Tibial nerve (tissue), 4 donors: ENCODE measurements at places on chromosomes 12 and 14. TPM values are rescaled to one million over a fixed set of nuclear protein-coding genes. Genes with fewer than 3 reads are reported as not detected.

GRCh38 chr12:115598871-115599811 lies 678.4 kb downstream of the MED13L start:
- DNase-seq = no peak

Gene OR4K5
- not detected for total RNA-seq

DNA sequence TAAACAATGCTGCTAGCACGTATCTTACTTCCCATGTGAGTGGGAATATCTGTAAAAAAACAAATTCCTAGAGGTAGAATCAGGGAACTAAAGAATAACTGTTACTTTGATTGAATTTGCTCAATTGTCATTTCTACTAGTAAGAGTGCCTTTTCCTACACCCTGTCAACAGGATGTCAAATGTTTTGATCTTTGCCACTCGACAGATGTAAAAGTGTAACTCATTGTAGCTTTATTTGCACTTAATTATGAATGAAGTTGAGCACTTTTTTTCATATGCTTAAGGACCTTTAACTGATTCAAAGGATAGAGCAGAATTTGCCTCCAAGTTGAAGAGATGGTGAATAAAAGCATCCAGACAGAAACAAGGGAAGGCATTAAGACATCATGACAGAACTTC lies 104.5 kb downstream of the PPP1R12A start:
- no peak for DNase-seq

DNA sequence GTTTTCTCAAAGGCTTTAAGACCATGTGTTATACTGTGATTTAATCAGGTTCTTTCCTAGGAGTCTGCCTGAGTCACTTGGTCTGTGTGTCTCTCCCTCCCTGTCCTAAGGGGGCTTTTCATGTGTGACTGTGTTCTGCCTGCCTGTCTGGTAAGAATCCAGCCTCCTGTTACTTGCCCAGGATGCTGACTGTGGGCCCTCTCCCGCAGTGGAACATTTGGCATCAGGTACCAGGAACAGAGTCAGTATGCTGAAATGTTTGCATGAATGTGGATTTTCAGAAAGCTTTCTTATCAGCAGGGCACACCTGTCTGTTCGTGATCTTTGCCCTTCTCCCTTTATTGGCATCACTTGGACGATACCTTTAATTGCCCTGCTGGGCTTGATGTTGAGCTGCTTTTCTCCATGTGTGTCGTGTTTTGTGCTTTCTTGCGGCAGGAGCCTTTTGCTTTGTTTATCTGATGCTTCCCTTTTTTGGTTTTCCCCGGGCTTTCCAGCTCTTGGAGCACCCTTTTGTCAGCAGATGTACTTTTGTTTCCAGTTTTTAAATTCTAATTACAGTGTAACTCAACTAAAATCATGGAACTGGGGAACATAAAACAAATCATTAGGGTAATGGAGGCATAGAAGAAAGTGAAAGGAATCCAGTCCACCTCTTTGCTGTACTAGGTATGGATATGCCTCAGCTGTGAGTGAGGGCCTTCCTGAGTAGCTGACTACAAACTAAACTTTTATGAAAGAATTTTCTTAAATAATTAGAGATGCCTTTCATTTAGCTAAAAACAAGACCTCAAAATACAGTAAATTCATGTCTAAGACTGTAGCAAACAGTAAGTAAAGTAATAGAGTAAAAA lies 72.5 kb downstream of the TRAF3 start:
- no peak for DNase-seq

- no peak for DNase-seq
Observed at GRCh38 chr12:604956-605355, 58.3 kb downstream of the NINJ2 start.

- DNase-seq = no peak
Observed at GRCh38 chr12:41254004-41254914, 66.1 kb downstream of the PDZRN4 start.

DNA sequence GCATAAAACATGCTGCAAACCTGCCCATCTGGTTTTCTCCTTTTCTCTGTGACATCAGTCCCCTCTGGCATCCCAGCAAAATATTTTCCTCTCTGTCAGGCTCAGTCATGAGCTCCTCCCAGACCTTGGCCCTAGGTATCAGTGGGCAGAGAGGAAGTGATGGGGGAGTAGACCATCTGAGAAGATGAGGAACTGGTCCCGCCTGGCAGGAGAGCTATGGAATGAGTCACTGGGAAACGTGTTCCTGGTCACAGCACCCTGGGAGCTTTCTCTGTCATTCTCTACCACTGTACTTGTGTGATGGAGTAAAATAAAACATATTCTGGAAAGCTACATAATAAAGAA lies 5.0 kb upstream of the SRSF9 start:
- no peak for DNase-seq

Gene NANOG
- total RNA-seq = 0.87 TPM

Gene HHIPL1
- total RNA-seq = 2.6 TPM

DNA sequence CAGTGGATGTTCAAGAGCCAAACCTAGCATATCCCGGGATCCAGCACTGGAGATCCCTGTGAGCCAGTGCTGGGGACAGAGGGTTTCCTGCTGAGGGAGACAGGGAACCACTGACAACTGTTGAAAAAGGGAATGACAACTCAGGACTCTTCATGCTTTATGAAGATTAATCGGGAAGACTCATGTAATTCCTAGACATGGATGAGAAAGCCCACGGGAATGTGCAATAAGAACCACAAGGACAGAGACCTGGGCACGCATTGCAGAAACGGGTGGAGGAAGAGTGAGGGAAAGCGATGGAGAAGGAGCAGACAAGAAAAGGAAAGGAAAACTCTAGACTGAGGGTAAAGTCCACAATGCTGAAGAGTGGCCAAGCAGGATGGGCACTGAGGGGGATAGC lies 296.0 kb downstream of the PCNX1 start:
- DNase-seq = no peak

Gene IFI27
- 502 TPM for total RNA-seq

Gene ENDOU
- total RNA-seq = 0.42 TPM

GRCh38 chr12:105077435-105077834 lies 6.8 kb downstream of the ALDH1L2 start:
- peak; percentile 24 for DNase-seq

- DNase-seq = no peak
Observed at GRCh38 chr12:110134691-110135411, 10.7 kb downstream of the IFT81 start.

- DNase-seq = no peak
Observed at GRCh38 chr14:101046071-101046470, 142.5 kb upstream of the RTL1 start.

DNA sequence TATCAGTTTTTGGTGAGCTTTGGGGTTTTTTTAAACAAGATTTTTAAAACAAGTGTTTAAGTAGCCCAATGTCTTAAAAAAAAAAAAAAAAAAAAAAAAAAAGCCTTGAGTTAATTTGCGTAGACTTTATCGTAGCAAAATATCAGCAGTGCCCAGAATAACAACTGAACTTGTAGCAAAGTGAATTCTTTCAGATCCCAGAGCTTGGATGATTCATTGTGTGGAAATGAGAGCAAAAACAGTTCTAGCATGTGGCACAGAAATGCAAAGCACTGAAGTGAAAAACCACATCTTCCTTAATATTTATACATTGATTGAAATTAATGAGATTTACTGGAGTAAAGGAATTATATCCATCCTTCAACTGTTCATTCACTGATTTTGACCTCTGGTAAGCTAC lies 258.1 kb downstream of the EGLN3 start:
- DNase-seq = no peak

Gene SLC10A1
- total RNA-seq = not detected

- no peak for DNase-seq
Observed at GRCh38 chr12:95179011-95179410, 38.3 kb downstream of the FGD6 start.

GRCh38 chr14:24595073-24595808 lies 14.2 kb downstream of the GZMH start:
- DNase-seq = no peak

- DNase-seq = no peak
Observed at GRCh38 chr12:98374007-98374406, 141.4 kb upstream of the TMPO start.
